ENCODE measurements at places on chromosomes 12 and 14. TPM values are rescaled to one million over a fixed set of nuclear protein-coding genes. Genes with fewer than 3 reads are reported as not detected.

Gene KRT77
- polyA plus RNA-seq: not detected

Gene OTOGL
- polyA plus RNA-seq: 0.76 TPM

Gene PLXNC1
- not detected for polyA plus RNA-seq

Gene PWP1
- polyA plus RNA-seq: 76.8 TPM

Gene TSPAN8
- 0.76 TPM for polyA plus RNA-seq

Gene BIN2
- polyA plus RNA-seq: not detected

Gene DEPDC4
- 0.15 TPM for polyA plus RNA-seq

Gene INHBE
- not detected for polyA plus RNA-seq

DNA sequence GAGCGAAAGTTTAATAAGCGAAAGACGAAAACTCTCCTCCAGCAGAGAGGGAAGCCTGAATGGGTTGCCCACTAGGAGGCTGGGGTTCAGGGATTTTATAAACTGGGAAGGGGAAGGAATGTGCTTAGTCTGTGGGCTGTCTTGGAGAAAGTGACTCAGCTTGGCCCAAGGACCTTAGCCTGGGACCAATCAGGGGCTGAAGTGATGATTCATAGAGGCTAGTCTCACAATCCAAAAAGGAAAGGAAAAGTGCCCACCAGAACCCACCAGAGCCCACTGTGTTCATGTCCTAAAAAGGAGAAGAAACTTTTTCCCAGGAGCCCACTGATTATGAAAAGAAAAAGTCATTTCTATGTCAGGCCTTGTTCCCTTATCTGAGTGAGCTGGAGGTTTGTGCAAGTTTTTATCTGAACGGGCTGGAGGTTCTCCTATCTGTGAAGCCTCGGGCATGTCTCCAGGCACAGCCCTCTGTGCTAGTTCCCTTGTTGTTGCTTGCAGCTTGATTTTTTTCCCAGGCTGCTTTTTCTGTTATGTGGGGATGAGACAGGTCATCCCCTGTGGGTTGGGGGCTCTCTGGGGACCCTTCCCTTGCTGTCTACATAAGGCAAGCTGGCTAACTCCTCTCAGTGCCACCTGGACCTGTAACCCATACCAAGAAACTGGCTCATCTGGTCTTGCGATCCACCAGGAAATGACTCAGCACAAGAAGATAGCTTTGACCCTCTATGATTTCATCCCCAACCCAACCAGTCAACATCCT, 8.3 kb upstream of the GOLGA5 start:
- H3K27ac ChIP-seq: no peak overlapping the region
- H3K27me3 ChIP-seq: no peaks in the 10 kb centered on the region
- no peaks in the 10 kb centered on the region for H3K4me1 ChIP-seq
- peak; percentile 40 for DNase-seq
- H3K36me3 ChIP-seq: no peaks in the 10 kb centered on the region
- H3K4me3 ChIP-seq: no peak overlapping the region

DNA sequence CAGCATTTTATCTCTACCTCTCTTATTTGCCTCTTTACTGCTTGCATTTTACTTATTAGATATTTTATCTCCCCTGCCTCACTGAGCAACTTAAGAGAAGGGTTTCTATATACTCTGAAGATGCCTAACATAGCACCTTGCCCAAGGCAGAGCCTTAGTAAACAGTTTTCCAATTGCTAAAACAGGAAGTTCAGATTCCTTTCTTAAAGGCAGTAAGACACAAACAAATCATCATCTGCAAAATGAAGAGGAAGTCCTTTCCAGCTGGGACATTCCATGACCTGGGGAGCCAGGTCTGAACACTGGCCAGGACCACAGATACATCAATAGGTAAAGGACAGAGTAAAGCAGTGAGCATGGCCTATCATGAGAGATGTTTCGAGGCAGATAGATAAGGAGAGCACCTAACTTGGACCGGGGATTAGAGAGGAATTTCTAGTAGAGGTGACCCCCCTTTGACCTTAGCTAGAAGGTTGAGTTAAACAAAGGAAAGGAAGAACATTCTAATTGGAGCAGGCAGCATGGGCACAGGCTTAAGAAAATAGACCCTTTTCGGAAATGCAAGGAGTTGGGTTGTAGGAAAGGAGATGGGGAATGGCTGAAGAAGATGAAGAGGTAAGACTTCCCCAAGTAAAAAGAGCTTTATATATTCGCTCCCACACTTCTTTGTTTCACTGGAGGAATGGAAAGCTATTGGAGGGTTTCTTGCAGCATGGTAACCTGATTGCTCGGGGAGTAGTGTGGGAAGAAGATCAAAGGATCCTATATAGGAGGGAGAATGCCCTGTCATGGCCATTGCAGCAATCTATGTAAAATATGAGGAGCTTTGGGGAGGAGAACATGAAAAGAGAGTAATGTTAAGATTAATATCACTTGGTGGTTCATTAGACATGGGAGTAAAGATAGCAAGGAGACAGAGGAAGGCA, 94.8 kb downstream of the PHLDA1 start:
- DNase-seq: no peak
- H3K27ac ChIP-seq: no peak overlapping the region
- H3K4me1 ChIP-seq: peaks cover 32% of the 10 kb centered on the region
- H3K4me3 ChIP-seq: no peak overlapping the region

DNA sequence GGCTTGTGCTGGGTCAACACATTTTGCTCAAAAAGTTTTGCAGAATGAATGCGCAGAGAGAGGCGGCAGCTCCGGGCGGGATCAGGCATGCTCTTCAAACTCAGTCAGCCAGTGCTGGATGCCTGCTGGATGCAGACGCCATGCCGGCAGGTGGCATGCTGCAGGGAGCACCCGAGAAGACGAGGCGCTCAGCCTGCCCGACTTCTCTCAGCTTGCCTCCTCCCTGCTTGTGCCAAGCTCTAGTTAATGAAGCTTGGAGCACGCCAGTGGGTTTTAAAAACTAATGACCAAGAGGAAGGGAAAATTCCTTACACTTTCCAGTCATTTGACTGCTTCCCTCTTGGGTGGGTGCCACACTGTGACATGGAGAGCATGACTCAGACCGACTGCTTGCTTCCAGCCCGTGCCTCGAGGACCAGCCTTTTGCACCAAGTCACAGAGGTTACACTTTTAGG, 39.8 kb downstream of the SLC24A4 start:
- no peaks in the 10 kb centered on the region for H3K36me3 ChIP-seq
- H3K4me1 ChIP-seq: no peaks in the 10 kb centered on the region
- no peaks in the 10 kb centered on the region for H3K27me3 ChIP-seq
- no peak overlapping the region for H3K4me3 ChIP-seq
- no peak overlapping the region for H3K27ac ChIP-seq
- DNase-seq: no peak

DNA sequence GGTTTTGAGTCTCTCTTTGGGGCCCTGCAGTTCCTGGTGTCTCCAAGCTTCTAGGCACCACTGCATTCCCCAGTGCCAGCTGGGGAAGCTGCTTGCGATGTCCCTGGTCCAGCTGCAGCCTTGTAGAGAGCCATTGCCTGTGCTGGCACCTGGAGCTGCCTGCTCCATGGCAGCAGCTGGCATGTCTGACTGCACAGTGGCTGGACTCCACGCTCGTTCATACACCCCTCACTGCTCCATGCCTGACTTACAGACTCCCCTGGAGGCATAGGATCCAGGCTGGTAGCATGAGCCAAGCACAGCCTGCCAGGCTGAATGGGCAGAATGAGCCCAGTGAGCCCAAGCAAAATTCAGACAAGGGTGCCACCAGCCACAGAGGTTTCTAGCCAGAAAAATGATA, 21.8 kb upstream of the WDR20 start:
- DNase-seq: no peak
- H3K36me3 ChIP-seq: no peaks in the 10 kb centered on the region
- no peak overlapping the region for H3K27ac ChIP-seq
- no peak overlapping the region for H3K4me3 ChIP-seq
- no peaks in the 10 kb centered on the region for H3K4me1 ChIP-seq
- H3K27me3 ChIP-seq: no peaks in the 10 kb centered on the region

- H3K36me3 ChIP-seq: no peaks in the 10 kb centered on the region
- no peak overlapping the region for H3K27ac ChIP-seq
These were observed 67.9 kb downstream of the GCH1 start for GRCh38 chr14:54834727-54835126.

DNA sequence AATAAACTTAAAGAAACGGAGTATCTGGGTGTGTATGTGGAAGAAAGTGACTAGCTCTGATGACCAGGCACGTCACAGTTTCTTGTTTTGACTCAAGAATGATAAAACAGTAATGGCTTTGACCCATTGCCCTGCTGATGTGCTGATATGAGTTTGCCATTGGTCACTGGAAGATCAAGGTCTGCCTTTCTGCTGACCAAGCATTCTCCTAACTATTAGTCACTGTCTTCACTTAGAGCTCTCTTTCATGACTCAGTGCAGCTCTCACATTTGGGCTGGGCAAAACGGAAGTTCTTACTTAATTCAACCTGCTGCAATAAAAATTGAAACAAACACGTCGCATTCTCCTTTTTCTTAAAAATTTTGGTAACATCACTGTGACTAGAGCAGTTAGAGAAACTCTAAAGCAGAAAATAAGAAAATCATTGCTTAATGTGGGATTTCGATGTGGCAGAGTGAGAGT, 366.7 kb downstream of the BTG1 start:
- DNase-seq: peak; percentile 55
- no peaks in the 10 kb centered on the region for H3K36me3 ChIP-seq
- peaks cover 13% of the 10 kb centered on the region for H3K4me1 ChIP-seq
- H3K27ac ChIP-seq: no peak overlapping the region
- no peak overlapping the region for H3K4me3 ChIP-seq

DNA sequence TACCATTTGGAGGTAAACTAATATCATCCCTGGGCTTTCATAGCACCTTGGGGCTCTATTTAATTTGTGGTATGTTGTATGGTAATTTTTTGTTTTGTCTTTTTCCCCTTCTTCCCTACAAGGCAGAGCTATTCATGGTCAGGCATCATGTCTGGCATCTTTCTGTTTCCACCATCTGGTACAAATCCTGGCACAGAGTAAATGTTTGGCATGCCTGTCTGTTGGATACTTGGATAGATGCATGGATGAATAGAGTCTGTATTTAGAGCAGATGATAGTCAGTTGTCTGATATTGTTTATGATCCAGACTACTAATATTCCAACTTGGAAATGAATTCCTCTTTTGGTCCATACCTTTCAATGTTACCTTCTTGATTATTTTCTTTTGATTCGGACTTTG, 139.8 kb downstream of the NEDD1 start:
- no peak overlapping the region for H3K27ac ChIP-seq
- H3K4me3 ChIP-seq: no peak overlapping the region
- no peak for DNase-seq
- H3K36me3 ChIP-seq: no peaks in the 10 kb centered on the region

GRCh38 chr12:32568228-32568627, 110.9 kb upstream of the DNM1L start:
- no peaks in the 10 kb centered on the region for H3K27me3 ChIP-seq
- peaks cover 20% of the 10 kb centered on the region for H3K4me1 ChIP-seq
- DNase-seq: peak; percentile 87
- peak overlapping the region; percentile 5 for H3K4me3 ChIP-seq
- H3K36me3 ChIP-seq: no peaks in the 10 kb centered on the region
- peak overlapping the region; percentile 79 for H3K27ac ChIP-seq

DNA sequence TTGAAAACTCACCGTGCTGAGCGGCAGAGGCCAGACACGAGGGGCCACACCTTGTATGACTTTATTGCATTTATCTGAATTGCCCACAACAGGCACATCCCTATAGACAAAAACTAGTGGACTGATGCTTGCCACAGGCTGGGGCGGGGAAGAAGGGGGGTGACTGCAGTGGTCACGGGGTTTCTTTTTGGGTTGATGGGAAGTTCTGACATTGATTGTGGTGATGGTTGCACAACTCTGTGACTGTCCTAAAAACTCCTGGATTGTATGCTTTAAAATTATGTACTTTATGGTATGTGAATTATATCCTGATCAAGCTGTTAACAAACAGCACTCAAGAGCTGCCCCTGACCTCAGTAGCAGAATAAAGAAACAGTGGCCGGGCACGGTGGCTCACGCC, 25.7 kb downstream of the DHX37 start:
- H3K36me3 ChIP-seq: peaks cover 6% of the 10 kb centered on the region
- no peaks in the 10 kb centered on the region for H3K4me1 ChIP-seq
- H3K27me3 ChIP-seq: no peaks in the 10 kb centered on the region
- H3K4me3 ChIP-seq: no peak overlapping the region

DNA sequence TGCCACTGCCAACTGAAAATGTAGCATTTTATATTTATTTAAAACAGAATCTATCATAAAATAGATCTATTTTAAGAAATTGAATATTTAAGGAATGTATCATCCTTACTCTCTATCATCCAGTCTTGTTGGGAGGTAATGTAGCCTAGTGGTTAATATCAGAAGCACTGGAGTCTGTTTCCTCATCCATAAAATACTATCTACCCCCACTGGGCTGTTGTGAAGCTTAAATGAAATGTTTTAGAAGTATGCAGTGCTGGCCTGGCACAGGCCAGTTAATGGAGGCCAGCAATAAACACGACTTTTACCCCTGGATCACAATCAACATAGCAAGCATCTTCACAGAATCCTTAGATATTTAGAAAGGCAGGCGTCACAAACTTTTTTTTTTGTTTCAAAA, 188.0 kb downstream of the CAND1 start:
- no peaks in the 10 kb centered on the region for H3K27me3 ChIP-seq
- H3K27ac ChIP-seq: no peak overlapping the region
- H3K4me1 ChIP-seq: no peaks in the 10 kb centered on the region
- no peak overlapping the region for H3K4me3 ChIP-seq
- no peaks in the 10 kb centered on the region for H3K36me3 ChIP-seq

GRCh38 chr12:66288121-66288520, 14.2 kb upstream of the HELB start:
- no peak for DNase-seq
- H3K36me3 ChIP-seq: no peaks in the 10 kb centered on the region
- H3K27me3 ChIP-seq: no peaks in the 10 kb centered on the region
- no peak overlapping the region for H3K4me3 ChIP-seq
- no peak overlapping the region for H3K27ac ChIP-seq

DNA sequence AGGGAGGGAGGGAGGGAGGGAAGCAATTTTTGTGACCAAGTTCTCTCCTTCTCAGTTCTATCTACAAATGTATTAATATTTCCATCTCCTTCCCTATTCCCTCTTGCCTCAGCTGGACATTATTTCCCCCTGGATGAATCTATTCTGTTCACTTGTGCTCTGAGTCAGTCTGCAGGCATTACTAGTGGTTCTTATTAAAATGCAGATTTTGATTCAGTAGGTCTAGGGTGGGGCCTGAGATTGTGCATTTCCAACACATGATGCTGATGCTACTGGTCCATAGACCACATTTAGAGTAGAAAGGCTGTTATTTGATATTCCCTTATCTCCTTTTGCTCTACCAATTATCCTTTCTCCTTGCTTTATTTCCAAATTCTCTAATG, 40.1 kb upstream of the YAF2 start:
- DNase-seq: no peak
- H3K36me3 ChIP-seq: no peaks in the 10 kb centered on the region
- peaks cover 5% of the 10 kb centered on the region for H3K27me3 ChIP-seq
- no peak overlapping the region for H3K4me3 ChIP-seq
- no peaks in the 10 kb centered on the region for H3K4me1 ChIP-seq

- no peak overlapping the region for H3K4me3 ChIP-seq
- H3K36me3 ChIP-seq: no peaks in the 10 kb centered on the region
- peaks cover 1% of the 10 kb centered on the region for H3K4me1 ChIP-seq
- no peak overlapping the region for H3K27ac ChIP-seq
- H3K27me3 ChIP-seq: peaks cover 11% of the 10 kb centered on the region
These were observed 4.6 kb downstream of the SALL2 start for GRCh38 chr14:21521501-21521900.

- H3K27ac ChIP-seq: peak overlapping the region; percentile 90
- no peaks in the 10 kb centered on the region for H3K36me3 ChIP-seq
- DNase-seq: peak; percentile 90
- peaks cover 23% of the 10 kb centered on the region for H3K4me1 ChIP-seq
These were observed 161.2 kb downstream of the RERGL start for GRCh38 chr12:17928708-17929366.

Measured in endothelial cell of umbilical vein (primary cell).